Stimulated activated CD8-positive, alpha-beta memory T cell treated with anti-CD3 and anti-CD28 coated beads, Interleukin-12 subunit alpha, Interleukin-12 subunit beta, amount 100 ng/mL, for 1 hour (primary cell): ENCODE measurements at places on chromosomes 16 and 17.

DNA sequence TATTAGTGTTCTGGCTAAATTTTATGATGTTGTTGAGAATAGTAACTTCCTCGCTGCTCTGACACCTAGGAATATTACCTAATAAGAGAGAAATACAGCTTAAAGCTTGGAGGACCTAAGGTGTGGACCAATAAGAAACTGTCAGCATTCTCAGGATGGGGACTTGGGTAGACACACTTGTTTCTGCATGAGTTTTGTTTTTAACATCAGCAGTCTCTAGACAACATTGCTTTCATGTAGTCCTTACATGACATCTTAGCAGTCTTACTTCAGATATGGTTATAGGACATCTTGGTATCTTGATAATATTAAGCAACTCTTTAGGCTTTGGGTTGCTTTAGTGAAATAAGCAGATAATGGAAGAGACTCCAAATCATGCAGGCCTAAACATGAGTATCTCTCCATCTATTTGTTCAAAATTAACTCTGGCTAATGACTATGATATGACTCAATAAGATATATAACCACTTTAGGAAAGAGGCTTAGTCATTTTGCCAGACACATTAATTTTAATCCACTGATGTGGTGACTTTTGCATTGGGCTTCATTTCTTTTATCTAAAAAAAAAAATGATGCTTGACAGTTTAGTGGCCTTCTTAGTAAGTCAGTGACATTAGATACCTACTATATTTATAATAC is 84.5 kb downstream of the WNT3 start:
- DNase-seq: no peak

DNA sequence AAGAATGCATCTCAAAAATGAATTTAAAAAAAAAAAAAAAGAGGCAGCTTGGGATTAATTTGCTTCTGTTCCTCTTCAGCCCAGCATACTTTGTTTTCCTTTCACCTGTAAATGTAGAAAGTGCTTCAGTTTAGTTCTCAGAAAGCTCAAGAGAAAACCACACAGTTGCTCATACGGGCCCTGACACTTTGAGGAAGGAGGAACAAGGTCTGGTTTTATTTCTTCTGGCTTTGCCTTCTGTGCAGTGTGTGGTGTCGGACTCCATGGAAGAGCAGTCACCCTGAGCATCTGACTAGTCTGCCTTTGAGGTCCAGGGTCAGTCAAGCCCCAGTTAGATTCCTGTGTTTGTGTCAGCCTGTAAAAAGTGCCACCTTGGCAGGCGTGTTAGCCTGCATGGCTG is 27.6 kb downstream of the NMT1 start:
- DNase-seq: no peak

- no peak for DNase-seq
These were observed 115.8 kb downstream of the MSI2 start for GRCh38 chr17:57372156-57372555.

- no peak for DNase-seq
These were observed 74.5 kb downstream of the ABCC6 start for GRCh38 chr16:16148755-16149154.

GRCh38 chr17:59839651-59840328 is 53.0 kb downstream of the TUBD1 start:
- no peak for DNase-seq

DNA sequence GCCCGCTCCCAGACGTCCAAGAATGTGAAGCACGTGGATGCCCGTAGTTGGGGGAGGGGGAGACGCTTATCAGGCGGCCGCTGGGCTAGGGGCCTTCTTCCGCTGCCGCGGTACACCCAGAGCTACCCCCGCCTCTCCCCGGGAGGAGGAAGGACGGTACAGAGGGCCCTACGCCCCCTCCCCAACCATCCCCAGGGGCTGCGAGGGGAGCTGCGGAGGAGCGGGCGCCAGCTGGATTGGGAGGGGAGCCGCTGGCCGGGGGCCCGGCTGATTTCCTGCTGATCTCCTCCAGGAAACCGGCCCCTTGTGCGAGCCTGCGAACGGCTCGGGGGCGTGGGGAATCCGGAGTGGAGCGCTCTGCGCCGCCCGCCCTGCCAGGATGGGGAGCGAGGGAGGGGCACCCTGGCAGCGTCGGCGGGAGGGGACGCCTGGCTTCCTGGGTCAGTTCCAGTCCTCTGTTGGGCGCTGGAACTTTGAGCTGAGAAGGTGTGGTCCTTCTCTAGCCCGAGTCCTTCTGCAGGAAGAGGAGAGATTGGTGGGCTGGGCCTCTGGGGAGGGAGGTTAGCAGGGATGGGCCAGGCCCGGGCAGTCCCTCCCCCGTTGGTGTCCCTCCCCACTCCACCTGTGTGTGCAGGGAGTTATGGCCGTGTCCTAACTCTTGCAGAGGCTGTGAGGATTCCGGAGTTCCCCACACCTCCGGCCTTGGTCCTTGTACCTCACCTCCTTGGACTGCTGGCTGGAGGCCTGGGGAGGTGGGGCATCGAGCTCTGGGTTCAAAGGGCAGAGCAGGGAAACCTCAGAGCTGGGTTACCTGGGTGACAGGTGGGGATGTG is 19.2 kb downstream of the GJD3 start:
- DNase-seq: no peak

GRCh38 chr16:70588565-70588964 is 57.8 kb upstream of the IL34 start:
- DNase-seq: no peak

- DNase-seq: no peak
These were observed 139.7 kb downstream of the SLC39A11 start for GRCh38 chr17:72952641-72953315.

GRCh38 chr16:50015631-50016030 is 9.4 kb upstream of the CNEP1R1 start:
- DNase-seq: no peak

DNA sequence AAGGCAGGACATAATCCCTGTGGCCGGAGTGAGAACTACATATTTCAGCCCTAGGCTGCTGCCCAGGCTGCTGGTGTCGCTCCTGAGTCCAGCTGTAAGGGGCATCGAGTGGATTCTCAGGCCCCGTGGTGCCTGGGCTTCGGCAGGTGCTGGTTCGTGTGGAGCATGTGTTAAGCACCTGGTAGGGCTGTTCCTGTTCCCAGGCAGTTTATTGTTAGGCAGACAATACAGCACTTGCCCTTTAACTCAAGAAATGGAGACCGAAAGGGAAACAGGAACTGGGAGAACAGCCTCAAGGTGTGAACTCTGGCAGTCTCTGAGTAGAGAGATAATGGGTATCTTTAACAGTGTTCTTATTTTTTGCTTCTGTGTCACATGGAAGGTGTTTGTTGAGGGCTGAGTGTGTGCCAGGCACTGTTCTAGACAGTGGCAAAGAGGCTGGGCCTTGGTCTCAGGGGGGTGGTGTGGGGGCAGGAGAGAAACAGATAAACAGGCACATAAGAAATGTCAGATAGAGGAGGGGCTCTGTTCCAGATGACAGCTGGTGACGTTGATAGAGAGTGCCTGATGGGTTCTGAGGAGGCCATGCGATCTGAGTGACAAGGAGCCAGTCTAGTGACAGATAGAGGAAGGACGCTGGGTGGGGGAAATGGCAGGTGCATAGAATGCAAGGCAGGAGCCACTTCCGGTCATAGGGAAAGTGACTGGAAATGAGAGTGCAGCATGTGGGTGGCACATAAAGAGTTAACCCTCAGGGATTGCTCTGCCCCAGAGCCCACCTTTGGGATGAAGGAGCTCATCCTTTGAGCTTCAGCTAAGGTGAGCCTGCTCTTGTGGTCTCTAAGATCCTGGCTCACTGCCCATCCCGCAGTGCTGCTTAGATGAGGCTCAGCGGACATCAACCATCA is 33.8 kb downstream of the EPN2 start:
- DNase-seq: no peak
